ENCODE measurements at places on chromosomes 16 and 17. TPM values are rescaled to one million over a fixed set of nuclear protein-coding genes. Genes with fewer than 3 reads are reported as not detected.

- DNase-seq, result no peak
Observed at GRCh38 chr17:70353408-70354092, 184.2 kb downstream of the KCNJ2 start.

- no peak for DNase-seq
Observed at GRCh38 chr16:13945744-13946485, 26.0 kb downstream of the ERCC4 start.

GRCh38 chr17:33113991-33114370 lies 122.3 kb downstream of the SPACA3 start:
- DNase-seq, result no peak

DNA sequence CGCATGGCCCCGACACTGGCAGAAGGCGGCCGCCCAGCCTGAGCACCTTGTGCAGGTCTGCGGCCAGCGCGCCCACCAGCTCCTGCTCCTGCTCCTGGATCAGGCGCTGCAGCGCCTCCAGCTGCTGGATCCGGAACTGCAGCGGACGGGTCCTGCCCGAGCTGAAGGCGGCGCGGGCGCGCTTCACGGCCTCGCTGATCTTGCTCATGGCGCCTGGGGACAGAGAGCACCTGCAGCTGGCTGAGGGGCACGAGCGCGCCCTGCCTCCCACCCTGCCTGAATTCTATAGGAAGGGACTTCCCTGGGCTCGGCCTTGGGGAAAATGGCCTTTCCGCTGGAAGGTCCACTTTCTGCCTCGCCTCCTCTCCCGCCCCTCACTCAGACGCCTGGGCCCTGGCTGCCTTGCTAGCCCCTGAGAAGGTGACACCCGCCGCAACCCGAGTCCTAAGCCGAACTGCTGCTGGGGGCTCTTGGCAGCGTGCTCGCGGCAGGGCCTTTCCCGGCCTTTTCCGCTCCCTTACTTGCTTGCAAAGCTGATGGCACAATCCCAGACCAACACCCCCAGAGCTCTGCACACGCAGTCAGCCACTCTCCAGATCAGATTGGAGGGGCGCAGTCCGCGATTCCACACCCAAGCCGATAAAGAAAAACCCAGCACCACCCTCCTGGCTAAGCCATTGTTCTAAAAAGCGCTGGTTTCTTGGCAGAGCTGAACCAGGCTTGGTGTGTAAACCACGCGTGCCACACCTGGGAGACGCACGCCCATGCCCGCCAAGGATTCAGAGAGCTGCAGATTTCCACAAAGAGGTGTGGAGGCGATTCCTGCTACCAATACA lies 3.0 kb downstream of the ALDH3A1 start:
- DNase-seq, result peak; percentile 96

DNA sequence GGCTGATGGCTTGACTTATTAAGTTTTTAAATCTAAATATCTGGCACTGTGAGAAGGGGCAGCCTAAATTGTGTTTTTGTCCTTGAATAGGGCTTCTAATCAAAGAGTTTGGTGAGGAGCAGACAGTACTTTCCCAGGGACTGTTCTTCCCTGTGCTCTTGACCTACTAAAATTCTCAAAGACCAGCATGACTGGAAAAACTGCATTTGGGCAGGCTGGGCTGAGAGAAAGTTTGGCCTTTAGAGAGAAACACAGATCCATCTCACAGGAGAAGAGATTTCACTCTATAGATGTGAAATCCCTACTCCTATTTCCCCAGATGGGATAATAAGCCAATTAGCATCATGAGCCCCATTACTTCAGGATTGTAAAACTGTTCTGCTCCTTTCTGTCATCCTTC lies 7.3 kb downstream of the PCTP start:
- DNase-seq, result no peak

DNA sequence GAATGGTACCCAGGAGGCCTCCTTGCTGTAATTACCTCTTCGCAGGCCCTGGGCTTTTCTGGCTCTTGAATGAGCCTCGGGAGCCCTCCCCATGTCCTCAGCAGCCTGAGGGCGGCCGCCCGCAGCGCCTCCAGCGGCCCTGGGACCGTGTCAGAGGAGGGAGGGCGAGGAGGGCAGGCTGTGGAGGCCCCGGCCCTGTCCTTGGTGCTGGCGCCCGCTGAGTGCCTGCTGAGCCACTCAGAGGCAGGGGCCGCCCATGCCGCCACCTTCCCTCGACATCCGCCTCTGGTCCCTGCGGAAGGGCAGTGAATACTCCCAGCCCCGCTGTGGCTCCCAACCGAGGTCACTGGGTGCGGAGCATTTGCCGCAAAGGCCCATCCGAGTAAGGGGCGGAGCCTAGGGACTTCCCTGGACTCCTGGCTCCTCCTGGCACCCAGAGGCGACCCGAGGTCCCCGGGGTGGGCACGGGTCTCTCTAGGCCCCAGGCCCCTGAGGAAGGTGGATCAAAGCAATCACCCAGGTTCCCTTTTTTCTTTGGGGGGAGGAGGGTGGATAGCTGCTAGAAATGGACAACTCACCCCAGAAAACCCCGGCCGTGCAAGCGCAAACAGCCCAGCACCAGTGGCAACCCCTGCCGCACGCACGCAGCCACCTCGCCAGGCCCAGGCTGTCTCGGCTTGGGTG lies 2.8 kb downstream of the RBFOX3 start:
- peak; percentile 42 for DNase-seq

GRCh38 chr16:17372386-17372785 lies 98.4 kb downstream of the XYLT1 start:
- DNase-seq, result no peak

GRCh38 chr17:37182786-37183465 lies 192.9 kb upstream of the C17orf78 start:
- no peak for DNase-seq

GRCh38 chr16:58393138-58393504 lies 850 bp downstream of the GINS3 start:
- DNase-seq, result no peak

DNA sequence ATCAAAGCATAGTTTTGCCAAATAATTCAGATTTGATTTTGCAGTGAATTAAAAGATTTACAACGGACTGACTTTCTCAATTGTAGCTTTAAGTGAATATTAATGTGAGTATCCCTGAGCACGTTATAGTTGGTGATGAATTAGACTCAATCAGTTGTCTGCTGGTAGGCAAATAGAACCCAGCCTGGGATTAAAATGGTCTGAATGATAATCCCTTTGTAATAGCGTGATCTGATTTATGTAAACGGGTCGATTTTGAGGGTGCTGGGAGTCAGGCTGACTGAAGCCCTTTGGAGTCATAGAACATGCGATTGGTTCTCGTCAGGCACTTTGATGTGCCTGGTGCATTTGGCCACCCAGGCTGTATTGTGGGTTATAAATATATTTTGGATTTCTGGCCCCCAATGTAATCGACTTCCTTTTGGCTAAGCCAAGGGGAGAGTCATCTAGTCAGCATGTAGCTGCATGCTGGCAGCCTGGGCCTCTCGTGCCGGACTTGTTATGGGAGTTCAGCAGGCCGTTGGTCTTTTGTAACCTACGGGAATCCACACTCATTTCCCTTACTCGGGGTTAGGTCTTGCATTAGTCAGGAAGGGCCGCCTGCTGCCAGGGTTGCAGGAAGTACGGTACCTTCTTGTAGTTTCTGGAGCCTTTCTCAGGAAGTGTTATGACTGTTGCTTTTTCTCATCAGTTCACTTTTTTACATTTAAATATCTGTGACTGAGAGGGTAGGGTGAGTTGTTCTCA lies 5.4 kb downstream of the PGS1 start:
- DNase-seq, result peak; percentile 78

DNA sequence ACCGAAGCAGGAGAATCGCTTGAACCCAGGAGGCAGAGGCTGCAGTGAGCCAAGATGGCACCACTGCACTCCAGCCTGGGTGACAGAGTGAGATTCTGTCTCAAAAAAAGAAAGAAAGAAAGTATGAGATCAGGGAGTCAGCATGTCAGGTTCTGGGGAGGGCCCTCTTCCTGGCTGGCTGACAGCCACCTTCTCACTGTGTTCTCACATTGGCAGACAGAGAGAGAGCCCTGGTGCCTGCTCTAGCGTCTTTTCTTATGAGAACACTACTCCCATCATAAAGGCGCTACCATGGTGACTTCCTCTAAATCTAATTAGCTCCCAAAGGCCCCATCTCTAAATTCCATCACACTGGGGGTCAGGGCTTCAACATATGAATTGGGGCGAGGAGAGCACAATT lies 27.6 kb upstream of the RBBP6 start:
- DNase-seq, result no peak

- no peak for DNase-seq
Observed at GRCh38 chr17:48388955-48389743, 40.9 kb downstream of the SKAP1 start.

GRCh38 chr16:2830355-2830695 lies 222 bp downstream of the ZG16B start:
- no peak for DNase-seq

VASN gene
- 4.3 TPM for total RNA-seq

TMEM100 gene
- 10.9 TPM for total RNA-seq

SSTR5 gene
- total RNA-seq, result 25.8 TPM

Measured in left ventricle myocardium superior (tissue), 1 donor.